Activated CD4-positive, alpha-beta T cell treated with anti-CD3 and anti-CD28 coated beads, Interleukin-2, amount 50 U/mL, for 4 hours (primary cell): ENCODE measurements at places on chromosomes 5 and 9.

GRCh38 chr5:40260361-40260760 lies 419.4 kb upstream of the PTGER4 start:
- DNase-seq, result no peak

DNA sequence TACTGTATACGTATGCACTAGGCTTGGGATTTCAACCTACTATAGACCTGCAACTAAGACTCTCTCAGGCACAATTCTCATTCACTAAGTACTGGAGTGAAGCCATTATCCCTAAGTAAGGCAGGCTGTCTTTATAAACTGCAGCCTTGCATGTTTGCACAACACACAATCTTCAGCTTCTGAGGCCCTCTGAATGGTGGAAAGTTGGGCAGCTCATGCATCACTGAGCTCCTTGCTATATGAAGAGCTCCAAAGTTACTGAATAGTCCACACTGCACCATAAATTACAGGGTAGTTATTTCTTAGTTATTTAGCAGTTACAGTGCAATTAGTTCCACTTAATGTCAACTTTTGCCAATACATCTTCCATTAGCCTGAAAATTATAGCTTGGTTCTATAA lies 384.6 kb downstream of the BRINP1 start:
- no peak for DNase-seq

DNA sequence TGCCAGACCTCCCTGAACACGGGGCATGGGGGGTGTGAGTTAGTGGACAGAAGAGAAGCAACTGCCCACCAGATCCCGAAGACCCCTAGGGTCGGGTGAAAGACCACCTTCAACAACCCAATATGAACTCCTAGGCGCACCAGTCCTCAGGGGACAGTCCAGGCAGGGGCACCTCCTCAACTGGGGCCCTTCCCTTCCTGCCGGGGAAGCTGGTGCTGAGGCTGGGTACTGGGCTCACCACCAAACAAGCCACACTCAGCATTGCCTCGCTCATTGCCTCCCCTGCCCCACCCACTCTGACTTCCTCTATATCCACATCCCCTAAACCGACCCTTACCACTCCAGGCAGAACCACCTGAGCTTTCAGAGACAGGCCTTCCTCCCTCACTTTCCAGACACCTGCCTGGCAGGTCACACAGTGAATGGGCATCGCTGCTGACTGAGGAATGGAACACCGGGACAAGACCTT lies 42.5 kb downstream of the SEMA4D start:
- no peak for DNase-seq

DNA sequence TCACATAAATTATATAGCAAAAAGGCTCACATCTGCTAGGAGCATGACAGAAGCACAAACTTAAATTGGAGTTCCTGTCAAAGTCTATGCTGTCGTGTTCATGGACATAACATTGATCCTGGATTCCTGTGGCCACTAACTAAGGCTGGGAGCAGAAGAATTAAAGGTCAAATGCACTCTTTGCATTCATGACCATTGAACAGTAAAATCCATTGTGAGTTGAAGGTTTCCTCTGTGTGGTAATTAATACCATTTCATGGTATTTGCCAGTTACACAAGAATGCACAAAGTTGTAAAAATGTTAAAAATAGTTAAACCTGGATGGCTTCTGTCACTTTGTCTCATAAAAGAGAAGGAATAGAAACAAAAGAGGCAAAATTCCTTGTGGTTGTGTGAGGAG lies 242.6 kb downstream of the NPR3 start:
- no peak for DNase-seq

GRCh38 chr5:153476767-153477166 lies 13.7 kb upstream of the GRIA1 start:
- DNase-seq, result no peak
